ENCODE measurements at places on chromosomes 1 and 21. TPM values are rescaled to one million over a fixed set of nuclear protein-coding genes. Genes with fewer than 3 reads are reported as not detected.

The DISP3 gene
- 0.01 TPM for polyA plus RNA-seq

The FAAH gene
- 4.1 TPM for polyA plus RNA-seq

The F13B gene
- not detected for polyA plus RNA-seq

The LCE1C gene
- 25.6 TPM for polyA plus RNA-seq

The VPS45 gene
- polyA plus RNA-seq = 23.0 TPM

The LENEP gene
- polyA plus RNA-seq = 0.16 TPM

The FCRL2 gene
- polyA plus RNA-seq = not detected

The MIXL1 gene
- polyA plus RNA-seq = not detected

The CHI3L1 gene
- 0.33 TPM for polyA plus RNA-seq

The ILDR2 gene
- 0.02 TPM for polyA plus RNA-seq

The CACNA1E gene
- not detected for polyA plus RNA-seq

The CFHR4 gene
- not detected for polyA plus RNA-seq

The LCE2A gene
- not detected for polyA plus RNA-seq

The NRDC gene
- polyA plus RNA-seq = 68.0 TPM

The RCSD1 gene
- 3.1 TPM for polyA plus RNA-seq

The LHX4 gene
- not detected for polyA plus RNA-seq

The DDR2 gene
- polyA plus RNA-seq = 3.2 TPM

The KCNJ9 gene
- polyA plus RNA-seq = not detected

The TSACC gene
- polyA plus RNA-seq = 1.1 TPM

The CFAP126 gene
- not detected for polyA plus RNA-seq

The DMBX1 gene
- not detected for polyA plus RNA-seq

The EVI5 gene
- polyA plus RNA-seq = 14.2 TPM

The SPRR2B gene
- polyA plus RNA-seq = not detected

The SELE gene
- not detected for polyA plus RNA-seq

The KRTAP20-1 gene
- polyA plus RNA-seq = not detected

The GPR161 gene
- 17.8 TPM for polyA plus RNA-seq

The SNX7 gene
- 32.5 TPM for polyA plus RNA-seq

The PPIE gene
- 76.7 TPM for polyA plus RNA-seq

The ATP1A4 gene
- not detected for polyA plus RNA-seq

The P3R3URF gene
- not detected for polyA plus RNA-seq

The SLC26A9 gene
- polyA plus RNA-seq = not detected

The TMEM61 gene
- polyA plus RNA-seq = 0.78 TPM
